ENCODE measurements at places on chromosomes 3 and 15. TPM values are rescaled to one million over a fixed set of nuclear protein-coding genes. Genes with fewer than 3 reads are reported as not detected.

The C3orf20 gene
- total RNA-seq: 0.08 TPM

The CCDC80 gene
- 54.2 TPM for total RNA-seq

The FBXO40 gene
- not detected for total RNA-seq

The PLA2G4F gene
- not detected for total RNA-seq

The TRIM42 gene
- not detected for total RNA-seq

The PIGZ gene
- total RNA-seq: 1.3 TPM

The CIP2A gene
- 22.8 TPM for total RNA-seq

The BNC1 gene
- total RNA-seq: 0.95 TPM

The CMTM8 gene
- 9.8 TPM for total RNA-seq

The ITPKA gene
- 8.8 TPM for total RNA-seq

The SLC51B gene
- 15.9 TPM for total RNA-seq

The CCR8 gene
- total RNA-seq: not detected

The ITIH1 gene
- total RNA-seq: not detected

The DOCK3 gene
- 0.36 TPM for total RNA-seq

The ITGA11 gene
- total RNA-seq: 7.5 TPM

The CCDC54 gene
- not detected for total RNA-seq

The C2CD4A gene
- 0.10 TPM for total RNA-seq

The SLC27A2 gene
- total RNA-seq: 32.9 TPM

The ANXA2 gene
- 5,220 TPM for total RNA-seq

The WNT5A gene
- total RNA-seq: 1.2 TPM

The GPR156 gene
- total RNA-seq: 0.24 TPM

The CDC25A gene
- total RNA-seq: 9.4 TPM

The SPSB4 gene
- 0.15 TPM for total RNA-seq

The LZTFL1 gene
- 18.3 TPM for total RNA-seq

The IRAK2 gene
- 15.7 TPM for total RNA-seq

The UCN2 gene
- total RNA-seq: 7.9 TPM

The CBLB gene
- total RNA-seq: 12.4 TPM

The FOXB1 gene
- not detected for total RNA-seq

The ATP13A3 gene
- total RNA-seq: 29.2 TPM

The SEMA3G gene
- 0.16 TPM for total RNA-seq

The GOLGA6L4 gene
- 1.2 TPM for total RNA-seq

All from A549 treated with Hydrocortisone at 1 μM for 4 hours (cell line).